ENCODE measurements at places on chromosomes 11 and 22.

GRCh38 chr22:27853424-27853823, 51.9 kb upstream of the MN1 start:
- no peak for DNase-seq

GRCh38 chr11:11618973-11619435, 2.8 kb downstream of the GALNT18 start:
- DNase-seq: no peak

DNA sequence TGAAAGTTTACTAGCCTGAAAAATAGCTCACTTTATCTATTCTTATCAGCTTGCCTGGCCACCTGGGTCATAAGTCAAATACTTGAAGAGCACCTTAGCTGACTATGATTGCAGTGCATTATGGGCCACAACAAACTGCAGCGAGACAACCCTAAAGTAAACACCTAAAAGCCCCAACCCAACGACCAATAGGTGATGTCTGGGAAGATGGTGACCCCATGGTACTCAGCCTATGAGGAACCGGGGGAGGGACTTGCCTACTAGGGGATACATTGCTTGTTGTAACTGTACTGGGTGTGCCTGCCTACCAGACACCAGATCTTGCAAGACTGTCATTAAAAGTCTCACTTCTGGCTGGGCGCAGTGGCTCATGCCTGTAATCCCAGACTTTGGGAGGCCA, 35.6 kb upstream of the APOBEC3A start:
- DNase-seq: no peak

DNA sequence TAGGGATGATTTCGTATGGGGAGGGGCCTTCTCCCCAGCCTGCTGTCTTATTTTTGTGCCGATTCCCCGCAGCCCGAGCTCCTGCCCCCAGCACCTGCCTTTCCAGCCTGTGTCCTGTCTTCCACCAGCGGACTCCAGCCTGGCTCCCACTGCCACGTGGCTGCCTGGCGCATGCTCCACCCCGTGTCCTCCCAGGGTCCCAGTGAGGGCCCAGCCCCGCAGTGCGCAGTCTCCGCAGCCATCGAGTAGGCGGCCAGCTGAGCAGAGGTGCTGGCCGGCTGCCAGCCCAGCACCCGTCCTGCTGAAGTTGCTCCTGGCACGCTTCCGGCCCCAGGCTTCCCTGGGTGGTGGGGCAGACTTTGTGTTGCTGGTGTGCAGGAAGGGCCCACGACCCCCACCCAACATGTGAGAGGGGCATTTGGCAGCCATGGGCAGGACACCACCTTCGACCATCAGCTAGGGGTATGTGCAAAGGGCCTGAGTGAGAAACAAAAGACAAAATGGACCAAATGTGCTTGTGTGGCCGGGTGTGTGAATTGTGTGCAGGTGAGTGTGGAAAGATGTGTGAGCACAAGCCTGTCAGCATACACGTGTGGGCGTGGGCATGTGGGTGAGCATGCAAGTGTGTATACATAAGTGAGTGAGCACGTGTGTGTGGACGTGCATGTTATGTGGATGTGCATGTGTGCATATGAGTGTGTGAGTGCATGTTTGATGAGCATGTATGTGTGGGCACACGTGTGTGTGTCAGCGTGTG, 55.9 kb downstream of the RTN4R start:
- no peak for DNase-seq

GRCh38 chr22:31838917-31839316, 85.1 kb downstream of the DEPDC5 start:
- no peak for DNase-seq

GRCh38 chr22:48432781-48433518, 1394.7 kb downstream of the BRD1 start:
- no peak for DNase-seq

DNA sequence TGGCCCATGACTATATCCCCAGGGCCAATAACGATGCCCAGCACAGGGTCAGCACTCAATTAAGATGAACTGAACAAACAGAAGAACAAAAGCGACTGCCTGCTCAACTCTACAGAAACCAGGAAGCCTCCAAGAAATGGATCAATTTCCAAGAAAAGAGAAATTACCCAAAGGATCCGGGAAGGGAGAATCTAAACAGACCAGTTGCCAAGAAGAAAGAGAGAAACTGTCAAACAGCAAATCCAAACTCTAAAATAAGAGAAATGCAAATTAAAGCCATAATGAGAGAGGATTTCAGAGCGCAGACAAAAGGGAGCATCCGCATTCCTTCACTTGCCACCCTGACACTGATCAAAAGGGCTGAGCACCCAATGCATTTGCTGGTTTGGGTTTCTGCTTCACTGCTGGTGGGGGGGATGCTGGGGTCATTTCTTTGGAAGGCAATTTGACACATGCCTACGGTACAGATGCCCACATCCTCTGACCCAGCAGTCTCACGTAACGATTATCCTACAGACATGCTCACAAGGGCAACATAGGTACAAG, 37.7 kb upstream of the RFPL3 start:
- DNase-seq: no peak

- no peak for DNase-seq
These were observed 3.5 kb downstream of the PLXNB2 start for GRCh38 chr22:50303848-50304527.

GRCh38 chr11:121741761-121742361, 289.1 kb upstream of the SORL1-AS1 start:
- no peak for DNase-seq

DNA sequence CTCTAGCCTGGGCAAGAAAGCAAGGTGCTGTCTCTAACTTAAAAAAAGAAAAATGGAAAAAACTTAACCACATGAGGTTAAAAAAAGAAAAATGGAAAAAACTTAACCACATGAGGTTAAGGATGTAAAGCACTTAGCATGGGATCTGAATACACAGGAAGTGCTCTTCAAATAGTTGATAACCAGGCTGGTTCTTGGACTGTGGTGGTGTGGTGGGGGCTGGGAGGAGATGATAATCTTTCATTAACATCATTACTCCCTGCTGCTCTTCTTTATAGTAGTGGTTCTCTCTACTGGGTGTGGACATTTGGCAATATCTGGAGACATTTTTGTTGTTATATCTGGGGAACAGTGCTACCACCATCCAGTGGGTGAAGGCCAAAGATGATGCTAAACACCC, 88.4 kb downstream of the TTC17 start:
- DNase-seq: no peak

DNA sequence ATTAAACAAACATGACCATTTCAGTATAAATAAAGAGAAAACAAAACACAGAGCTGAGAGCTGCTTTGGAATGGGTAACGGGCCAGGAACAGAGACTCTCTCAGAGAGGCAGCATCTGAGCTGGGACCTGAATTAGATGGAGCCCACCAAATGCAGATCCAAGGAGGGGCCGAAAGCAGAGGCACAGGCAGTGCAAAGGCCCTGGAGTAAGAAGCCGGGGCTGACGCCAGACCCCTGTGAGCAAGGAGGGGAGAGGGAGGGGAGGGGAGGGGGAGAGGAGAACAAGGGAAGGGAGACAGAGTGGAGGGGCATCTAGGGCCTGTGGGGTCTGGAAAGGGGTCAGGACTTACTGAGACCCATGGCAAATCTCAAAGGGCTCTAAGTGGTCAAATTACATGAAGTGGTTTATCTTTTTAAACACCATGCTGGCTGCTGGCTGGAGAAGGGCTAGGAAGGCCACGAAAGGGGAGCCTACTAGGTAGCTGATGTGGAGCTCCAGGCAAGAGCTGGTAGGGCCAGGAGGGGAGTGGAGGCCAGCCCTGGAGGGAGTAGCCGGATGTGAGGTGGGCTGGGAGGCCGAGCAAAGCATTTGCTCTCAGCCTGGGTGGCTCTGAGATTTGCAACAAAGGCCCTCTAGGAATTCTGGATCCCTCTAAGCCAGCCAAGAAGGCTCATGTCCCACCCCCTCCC, 3.2 kb downstream of the OSBPL5 start:
- no peak for DNase-seq

DNA sequence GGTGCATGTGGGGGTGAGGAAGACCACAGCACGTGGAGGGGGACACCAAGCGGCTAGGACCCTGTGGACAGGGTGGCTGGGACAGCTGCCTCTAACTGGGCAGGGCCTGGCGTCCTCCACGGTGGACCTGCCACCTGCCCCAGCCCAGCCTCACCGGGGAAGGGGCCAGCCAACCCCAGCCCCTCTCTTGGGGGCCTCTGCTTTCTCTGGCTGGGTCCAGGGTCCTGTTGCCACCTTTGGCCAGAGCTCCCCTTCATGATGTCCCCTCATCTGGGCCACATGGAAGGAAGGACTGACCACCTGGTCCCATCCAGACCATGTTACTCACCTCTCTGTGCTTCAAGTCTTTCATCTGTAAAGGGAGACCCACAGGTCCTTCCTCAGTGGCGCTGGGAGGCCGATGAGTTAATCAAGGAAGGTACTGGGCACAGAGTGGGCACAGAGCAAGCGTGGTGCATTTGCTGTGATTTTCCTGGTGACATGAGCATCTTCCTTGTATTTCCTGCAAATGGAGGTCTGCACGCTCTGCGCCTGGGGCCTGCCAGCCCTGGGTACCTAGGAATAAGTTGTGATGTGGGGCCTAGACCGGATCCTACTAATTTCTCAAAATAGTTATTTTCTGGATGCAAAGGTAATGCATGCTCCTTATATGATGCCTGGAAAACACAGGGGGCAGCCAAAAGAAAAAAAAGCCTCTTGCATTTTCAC, 538.4 kb downstream of the TBC1D22A start:
- DNase-seq: no peak

DNA sequence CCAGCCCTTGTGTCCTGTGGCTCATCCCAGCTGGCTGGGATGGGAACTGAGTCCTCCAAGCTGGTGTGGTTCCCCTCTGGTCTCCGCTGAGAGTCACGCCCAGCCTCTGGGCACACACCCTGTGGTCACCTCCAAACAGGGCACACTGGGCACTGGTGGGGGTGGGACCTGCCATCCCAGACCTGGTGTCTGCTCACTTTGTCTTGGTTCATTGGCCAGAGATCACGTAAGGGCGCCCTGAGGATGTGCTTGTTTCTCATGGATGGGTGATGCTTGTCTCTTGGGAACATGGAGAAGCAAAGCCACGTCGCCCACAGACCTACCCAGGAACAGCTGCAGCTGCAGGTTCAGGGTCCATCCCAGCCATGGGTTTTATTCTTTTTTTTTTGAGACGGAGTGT, 43.1 kb downstream of the LRP5 start:
- DNase-seq: no peak

DNA sequence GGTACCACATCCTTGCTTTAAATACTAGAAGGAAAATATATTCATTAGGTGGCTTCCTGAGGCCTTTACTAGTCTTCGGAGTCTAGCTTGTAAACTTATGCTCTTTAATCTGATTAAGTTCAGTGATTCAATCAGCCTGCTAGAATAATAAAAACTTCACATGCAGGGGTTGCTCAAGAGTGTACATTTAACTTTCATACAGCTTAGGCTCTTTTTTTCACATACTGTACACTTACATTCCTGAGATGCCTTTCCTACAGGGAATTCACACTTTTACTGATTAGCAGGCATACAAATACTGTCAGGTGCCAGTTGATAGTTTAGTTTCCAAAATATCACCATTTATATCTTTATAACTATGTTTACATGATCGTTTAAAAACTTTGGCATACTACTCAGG, 3.2 kb upstream of the ANO5 start:
- DNase-seq: no peak

GRCh38 chr11:69049490-69049867, 747 bp downstream of the TPCN2 start:
- no peak for DNase-seq

DNA sequence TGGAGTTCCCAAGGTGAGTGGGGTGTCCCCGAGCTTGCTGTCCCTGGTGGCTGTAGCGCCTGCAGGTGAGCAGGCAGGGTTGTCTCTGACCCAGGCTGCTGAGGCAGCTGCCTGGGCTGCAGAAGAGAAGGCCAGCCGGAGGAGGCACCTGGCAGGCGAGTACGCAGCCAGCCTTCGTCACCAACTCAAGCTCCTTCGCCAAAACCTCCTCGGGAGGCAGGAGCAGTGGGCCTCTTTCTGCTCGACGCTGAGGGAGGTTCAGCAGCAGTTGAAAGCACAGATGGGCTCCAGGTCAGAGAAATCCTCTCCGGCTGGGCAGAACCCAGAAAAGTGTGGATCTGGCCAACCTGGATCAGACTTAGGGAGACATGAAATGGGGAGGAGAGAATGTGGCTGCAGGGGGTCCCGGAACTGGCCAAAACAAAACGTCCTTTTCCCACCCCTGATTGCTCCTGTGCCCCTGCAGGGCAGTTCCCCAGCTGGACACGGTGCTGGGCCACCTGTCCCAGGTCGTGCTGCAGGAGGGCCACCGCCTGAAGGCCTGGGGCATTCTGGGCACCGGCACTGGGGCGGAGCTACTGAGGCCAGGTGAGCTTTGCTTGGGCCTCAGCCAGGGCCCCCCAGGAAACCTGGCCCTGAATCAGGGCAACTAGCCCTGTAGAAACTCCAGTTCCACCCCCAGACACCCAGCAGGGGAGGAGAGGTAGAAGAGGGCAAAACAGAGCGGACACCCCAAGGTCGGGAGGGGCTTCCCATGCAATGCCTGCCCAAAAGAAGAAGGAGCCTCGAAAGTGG, 56.7 kb downstream of the BTG4 start:
- DNase-seq: no peak

DNA sequence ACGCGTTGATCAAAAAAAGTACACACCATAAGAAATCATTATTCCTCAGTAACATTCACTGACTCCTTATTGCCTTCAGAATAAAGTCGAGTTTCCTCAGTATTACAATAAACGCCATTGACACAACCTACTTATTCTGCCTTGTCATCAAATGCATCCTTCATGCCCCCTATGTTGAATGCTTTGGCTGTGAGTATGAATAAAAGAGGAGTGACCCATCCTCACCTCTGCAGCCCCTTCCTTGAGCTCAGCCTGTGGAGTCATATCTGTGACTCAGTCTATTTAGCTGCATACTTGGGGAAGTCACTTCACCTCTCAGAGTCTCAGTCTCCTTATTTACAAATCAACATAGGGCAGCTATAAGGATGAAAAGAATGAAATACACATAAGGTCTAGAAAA, 65.1 kb downstream of the USP35 start:
- no peak for DNase-seq

DNA sequence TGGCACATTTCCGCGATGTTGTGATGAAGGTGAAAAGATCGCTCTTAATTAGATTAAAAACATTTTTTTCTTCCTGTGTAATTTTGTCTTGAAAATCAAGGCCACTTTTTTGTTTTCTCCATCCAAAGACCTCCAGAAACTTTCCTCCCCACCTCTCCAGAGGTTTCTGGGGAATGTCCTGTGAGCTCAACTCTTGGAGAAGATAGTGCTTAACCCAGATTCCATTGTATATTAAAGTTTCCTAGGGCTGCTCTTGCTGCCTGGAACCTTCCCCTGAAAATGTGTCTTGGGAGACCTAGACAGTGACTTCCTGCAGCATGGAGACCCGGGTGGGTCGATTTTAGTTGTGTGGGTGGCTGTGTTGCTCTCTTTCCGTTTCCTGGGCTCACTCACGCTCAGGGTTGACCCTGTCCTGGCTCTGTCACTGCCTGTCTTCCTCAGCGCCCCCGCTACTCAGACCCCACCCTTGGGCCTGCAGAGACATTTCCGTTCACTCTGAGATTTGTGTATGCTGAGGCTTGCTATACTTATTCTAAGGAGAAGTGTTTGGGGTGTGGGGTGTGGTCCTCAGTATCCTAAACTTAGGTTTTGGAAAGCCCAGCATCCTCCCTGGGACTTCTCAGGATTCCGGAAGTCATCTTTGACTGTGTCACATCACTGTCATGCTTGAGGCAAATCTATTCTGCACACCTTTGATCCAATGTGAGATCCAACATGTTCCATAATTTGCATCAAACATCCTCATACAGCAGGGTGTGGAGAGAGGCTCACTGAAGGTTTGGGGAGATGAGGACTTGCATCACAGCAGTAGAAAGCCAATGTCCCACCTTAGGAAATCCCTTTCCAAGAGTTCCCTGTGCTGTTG, 47.2 kb downstream of the KCNQ1OT1 start:
- no peak for DNase-seq
